ENCODE measurements at places on chromosomes 16 and 17. TPM values are rescaled to one million over a fixed set of nuclear protein-coding genes. Genes with fewer than 3 reads are reported as not detected.

GRCh38 chr17:80584176-80584905 lies 39.7 kb downstream of the RPTOR start:
- no peak overlapping the region for H3K27ac ChIP-seq
- DNase-seq: no peak
- peaks cover 43% of the 10 kb centered on the region for H3K4me1 ChIP-seq
- H3K4me3 ChIP-seq: no peak overlapping the region
- no peaks in the 10 kb centered on the region for H3K27me3 ChIP-seq

DNA sequence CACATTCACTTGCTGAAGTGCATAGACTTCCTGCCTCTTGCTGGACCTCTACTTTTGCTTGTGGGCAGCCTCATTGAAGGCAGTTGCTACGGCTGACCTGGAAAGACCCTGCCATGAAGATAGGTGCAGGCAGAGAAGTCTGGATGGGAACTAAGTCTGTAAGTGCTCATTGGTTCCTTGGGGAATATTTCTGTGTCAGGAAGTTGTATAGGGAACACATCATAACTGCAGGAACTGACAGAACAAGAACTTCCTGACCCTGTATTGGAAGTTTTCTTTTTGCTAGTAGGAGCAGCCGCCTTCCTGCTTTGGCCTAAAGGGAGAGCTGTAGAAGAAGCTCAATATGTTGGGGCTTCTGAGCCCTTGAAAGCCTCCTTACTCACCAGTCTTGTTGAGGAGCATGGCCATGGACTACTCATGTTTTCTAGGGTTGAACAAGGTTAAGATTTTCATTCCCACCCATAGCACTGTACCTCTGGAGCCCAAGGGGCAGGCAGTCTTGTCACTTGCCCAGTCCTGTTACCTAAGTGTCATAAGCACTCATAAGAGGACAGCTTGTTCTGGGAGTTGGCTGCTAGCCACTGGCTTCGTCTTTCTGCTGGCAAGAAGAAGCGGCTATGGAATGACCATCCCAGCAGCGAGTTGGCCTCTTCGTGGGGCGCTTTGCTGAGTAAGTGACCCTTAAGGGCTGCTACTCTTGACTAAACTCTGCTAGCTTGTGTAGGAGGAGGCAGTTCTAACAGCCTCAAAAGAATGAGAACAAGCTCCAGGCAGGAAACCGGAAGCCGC lies 7.2 kb downstream of the UBFD1 start:
- peaks cover 91% of the 10 kb centered on the region for H3K36me3 ChIP-seq
- H3K4me3 ChIP-seq: no peak overlapping the region
- H3K4me1 ChIP-seq: peaks cover 6% of the 10 kb centered on the region
- H3K27me3 ChIP-seq: no peaks in the 10 kb centered on the region

DNA sequence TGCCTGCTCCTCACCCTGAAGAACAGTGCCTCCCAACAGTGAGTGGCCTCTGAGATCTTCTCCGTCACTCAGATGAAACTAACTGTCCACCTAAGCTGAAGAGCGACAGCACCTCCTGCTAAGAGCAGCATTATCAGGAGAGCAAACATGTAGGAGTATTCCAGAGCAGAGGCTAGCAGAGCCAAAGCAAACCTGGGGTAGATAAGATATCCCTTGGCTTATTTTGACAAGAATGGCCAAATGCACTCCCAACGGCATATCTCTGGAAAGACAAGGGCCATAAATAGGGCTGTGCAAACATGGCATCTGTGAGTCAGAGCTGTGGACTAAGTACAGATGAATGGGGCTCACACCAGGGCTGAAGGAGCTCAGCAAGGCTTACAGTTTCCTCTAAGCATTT lies 96.3 kb downstream of the NDEL1 start:
- H3K27ac ChIP-seq: no peak overlapping the region
- no peaks in the 10 kb centered on the region for H3K27me3 ChIP-seq
- H3K4me1 ChIP-seq: no peaks in the 10 kb centered on the region

- H3K4me3 ChIP-seq: no peak overlapping the region
- peak overlapping the region; percentile 77 for H3K27ac ChIP-seq
- H3K36me3 ChIP-seq: peaks cover 7% of the 10 kb centered on the region
- no peak for DNase-seq
- H3K27me3 ChIP-seq: no peaks in the 10 kb centered on the region
Observed at GRCh38 chr17:21199311-21199710, 14.7 kb downstream of the TMEM11 start.

The CCDC144A gene
- total RNA-seq: 3.7 TPM
